ENCODE measurements at places on chromosomes 6 and 20.

DNA sequence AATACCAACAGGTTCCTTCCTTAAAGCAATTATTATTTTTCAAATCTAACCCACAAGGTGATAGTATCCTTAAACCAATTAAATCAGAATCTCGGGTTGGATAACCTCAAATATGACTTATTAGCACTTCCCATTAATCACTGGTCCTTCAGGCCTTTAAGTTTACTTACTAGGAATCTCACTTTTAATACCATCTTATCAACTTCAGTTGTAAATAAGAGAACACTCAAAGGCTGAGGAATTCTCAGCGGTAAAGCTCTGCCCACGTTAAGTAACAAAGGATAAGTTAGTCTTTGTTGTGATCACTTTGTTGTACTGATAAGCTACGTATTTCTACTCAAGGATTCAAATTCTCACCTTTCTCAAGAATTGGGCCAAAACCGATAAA lies 82.0 kb downstream of the OR2B2 start:
- no peak for DNase-seq

DNA sequence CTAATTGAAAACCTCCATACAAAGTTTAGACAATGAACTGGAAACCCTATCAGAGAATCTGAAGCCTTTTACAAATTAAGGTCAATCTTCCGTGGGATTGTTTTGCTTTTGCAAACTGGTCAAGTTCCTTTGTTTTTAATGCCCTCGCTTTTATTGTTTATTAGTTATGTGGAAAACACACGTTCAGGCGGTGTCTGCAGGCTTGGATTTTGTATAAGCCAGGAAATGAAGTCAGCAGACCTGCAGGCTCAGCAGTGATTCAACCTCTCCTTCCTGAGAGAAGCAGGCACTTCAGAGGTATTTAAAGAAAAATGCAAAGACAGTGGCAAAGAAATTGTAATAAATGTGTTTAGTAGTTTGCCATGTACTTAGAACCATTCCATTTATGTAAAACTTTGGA lies 103.4 kb upstream of the PDE10A start:
- DNase-seq: no peak

DNA sequence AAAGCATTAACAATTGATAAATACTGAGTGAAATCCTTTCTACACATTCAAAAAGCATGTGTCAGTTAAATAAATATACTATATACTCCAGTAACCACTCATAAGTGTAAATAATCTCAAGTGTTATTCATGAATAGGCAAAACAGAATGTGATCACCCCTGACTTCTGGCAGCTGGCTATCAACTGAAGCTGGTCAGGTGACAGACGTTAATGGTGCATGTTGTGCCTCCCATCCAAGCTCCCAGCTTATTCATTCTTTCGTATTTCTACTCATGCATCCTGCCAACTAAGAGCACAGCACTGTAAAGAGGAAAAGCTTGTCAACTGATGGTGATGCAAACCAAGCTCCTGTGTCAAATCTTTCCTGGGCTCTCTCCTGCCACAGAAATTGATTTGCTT lies 7.7 kb downstream of the PSMB1 start:
- DNase-seq: no peak

- no peak for DNase-seq
These were observed 3.2 kb upstream of the TREML1 start for GRCh38 chr6:41157323-41157722.

DNA sequence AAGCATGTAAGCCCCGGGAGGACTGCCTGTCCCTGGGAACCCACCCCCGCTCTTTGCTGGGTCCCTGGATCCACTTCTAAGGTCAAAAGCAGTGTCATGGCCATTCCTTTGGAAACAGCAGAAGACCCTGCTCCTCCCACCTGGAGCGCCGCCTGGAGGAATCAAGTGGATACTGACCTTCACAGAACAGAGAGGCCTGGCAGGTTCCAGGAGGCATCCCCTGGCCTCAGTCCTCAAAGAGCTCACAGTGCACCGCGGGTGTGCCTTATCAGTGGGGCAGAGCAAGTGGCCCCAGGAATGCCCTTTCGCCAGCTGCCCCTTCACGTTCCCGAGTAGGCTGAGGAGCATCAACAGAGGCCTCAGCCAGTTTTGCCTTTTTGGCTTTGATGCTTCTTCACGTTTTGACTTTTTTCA lies 11.1 kb upstream of the SLC4A11 start:
- DNase-seq: no peak

DNA sequence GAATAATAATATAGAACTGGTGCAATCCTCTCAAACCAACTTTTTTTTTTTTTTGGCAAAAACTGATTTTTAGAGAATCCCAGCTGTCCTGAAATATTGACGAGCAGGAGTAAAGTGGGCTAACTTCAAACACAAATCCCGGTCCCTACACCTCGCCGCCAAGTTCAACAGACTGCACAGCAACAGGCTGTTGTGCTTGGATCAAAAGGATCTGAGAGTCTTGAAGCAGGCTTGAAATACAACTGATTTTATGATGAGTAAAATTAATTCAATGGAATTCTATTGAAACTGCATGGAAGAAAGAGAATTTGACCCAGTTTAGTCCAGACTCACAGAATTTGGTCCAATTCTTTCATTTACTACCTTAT lies 172.1 kb downstream of the FOXC1 start:
- DNase-seq: no peak

GRCh38 chr6:22008248-22008836 lies 288.5 kb downstream of the PRL start:
- DNase-seq: no peak

GRCh38 chr20:1822564-1823449 lies 72.4 kb upstream of the SIRPA start:
- DNase-seq: no peak

DNA sequence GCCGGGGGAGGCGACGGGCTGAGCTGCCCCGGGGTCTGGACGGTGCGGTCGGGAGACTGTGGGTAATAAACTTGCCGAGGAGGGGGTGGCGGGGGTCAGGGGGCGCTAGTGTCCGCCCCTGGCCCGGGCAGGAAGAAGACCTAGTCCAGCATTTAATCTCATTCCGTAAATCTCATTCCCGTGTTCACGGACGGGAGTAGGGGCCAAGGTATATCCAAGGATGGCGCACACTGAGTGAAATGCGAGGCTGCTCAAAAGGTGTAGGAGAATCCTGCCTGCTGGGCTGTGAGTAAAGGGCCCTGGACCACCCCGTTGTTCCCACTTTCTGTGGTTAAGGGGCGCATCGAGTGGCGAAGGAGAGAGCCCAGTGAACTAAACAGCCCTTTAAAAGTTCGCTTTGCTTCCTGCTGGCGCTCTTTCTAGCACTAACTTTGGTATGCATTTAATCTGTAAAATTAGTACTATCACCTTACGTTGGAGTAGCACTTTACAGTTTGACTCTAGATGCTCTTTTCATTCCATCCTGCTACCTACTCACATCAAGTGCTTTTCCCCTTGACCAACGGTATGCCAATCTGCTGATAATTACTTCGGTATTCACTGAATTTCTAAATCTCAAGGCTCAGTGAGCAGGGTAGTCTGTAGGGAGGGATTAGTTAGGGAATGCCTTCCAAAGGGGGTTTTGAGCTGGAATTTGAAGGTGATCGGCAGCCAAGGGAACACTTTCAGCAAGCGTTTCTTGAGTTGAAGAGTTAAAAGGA lies 730 bp downstream of the PARD6B start:
- DNase-seq: no peak

GRCh38 chr20:46164254-46164653 lies 46.1 kb downstream of the CD40 start:
- DNase-seq: no peak

DNA sequence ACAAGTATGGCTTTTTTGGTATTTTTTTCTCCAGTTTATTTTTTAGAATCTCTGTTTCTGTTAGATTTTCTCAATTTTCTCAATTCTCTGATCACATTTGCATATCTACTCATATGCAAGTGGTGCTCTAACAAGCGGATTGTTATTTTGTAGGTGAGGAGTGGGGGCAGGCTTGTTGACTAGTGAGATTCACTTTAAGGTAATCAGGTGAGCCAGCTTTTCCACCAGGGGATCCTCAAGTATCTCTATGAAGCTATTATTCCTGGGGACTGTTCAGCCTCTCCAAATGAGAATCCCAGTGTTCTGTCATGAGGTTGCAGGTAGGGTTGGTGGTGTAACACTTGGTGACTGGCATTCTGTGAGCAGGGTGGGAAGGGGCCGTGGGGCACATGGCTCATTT lies 274.3 kb upstream of the FERMT1 start:
- DNase-seq: no peak

DNA sequence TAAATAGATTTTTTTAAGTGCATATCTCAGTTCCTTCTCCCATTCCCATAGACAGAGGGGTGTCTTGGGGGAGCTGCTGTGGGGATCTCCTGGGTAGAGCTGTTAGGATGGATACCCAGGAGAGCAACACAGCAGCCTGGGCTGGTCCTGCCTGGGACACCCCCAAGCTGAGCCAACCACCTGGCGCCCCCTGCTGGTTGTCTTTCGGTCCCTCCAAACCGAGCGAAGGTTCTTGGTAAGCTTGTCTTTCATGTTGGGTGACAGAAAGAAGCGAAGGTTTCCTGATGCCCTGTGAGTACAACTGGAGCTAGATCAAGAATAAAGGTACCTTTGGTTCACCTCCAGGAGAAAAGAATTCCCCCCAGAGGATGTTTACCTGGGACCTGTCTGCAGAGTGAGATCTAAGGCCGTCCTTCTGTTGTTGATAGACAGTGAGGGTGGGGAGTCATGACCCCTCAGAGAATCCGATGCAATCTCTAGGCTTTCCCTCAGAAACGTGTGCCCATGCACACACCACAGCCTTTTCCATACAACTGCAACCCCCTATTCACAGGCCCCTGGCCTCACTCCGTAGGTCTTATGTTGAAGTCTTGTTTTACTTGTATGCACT lies 50.8 kb downstream of the SNX9 start:
- DNase-seq: peak; percentile 30

GRCh38 chr6:19525673-19526072 lies 311.5 kb upstream of the ID4 start:
- DNase-seq: no peak

DNA sequence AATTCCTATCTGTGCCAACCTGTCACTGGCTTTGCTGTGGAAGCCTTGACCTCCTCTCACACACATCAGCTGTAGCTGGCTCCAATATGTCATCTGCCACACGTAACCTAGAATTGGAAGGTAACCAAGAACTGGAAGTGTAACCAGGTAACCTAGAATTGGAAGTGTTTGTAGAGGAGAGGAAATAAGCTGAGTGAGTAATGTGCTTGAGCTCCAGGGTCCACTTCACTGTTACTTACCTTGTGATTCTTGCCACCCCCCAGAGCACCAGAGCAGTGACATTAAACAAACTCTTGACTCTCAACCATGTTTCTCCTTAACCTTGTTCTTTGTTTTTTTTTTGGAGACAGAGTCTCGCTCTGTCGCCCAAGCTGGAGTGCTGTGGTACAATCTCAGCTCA lies 350.5 kb downstream of the NRN1 start:
- no peak for DNase-seq

GRCh38 chr6:152642578-152643375 lies 5.6 kb upstream of the SYNE1 start:
- DNase-seq: peak; percentile 23

DNA sequence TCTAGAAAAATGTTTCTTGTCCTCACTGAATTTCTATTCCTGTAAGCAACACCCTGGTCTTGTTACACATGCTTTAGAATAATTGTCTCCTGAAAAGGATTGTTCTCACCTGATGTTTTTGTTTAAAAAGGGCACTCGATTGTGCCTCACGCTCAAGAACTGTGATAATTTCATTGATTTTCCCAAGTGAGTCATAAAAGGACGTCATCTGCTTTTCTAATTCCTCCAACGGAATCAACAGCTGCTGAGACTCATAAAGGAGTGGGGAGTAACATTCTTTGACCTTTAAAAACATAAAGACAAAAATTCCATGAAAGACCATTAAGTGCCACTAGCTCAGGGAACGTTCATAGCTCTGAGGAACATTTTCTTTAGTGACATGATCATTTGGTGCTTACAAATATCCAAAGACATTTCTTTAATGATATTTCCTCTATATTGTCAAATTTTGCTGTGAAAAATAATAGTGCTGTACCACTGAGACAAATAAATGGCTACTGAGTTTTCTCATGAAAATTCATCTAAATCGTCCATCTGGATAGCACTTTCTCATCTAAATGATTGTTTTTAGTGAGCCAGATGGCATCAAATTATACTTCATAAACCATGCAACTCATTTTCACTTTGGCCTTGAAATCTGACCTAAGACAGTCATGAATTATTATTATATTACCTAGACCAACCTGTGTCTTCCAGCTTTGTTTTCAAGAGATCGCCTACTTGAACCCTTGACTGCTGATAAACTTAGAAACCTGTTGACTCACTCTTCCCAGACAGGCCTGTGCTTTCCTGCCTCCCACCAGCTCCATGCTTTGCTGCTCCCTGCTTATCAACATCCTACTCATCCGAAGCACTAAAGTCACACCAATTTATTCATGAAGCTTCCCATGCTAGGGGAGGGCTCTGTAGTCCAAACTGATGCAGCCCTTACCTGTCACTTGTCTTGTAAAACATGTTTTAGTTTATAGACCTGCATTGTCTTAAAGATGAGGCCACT lies 178.2 kb downstream of the SYNE1 start:
- DNase-seq: peak; percentile 8

DNA sequence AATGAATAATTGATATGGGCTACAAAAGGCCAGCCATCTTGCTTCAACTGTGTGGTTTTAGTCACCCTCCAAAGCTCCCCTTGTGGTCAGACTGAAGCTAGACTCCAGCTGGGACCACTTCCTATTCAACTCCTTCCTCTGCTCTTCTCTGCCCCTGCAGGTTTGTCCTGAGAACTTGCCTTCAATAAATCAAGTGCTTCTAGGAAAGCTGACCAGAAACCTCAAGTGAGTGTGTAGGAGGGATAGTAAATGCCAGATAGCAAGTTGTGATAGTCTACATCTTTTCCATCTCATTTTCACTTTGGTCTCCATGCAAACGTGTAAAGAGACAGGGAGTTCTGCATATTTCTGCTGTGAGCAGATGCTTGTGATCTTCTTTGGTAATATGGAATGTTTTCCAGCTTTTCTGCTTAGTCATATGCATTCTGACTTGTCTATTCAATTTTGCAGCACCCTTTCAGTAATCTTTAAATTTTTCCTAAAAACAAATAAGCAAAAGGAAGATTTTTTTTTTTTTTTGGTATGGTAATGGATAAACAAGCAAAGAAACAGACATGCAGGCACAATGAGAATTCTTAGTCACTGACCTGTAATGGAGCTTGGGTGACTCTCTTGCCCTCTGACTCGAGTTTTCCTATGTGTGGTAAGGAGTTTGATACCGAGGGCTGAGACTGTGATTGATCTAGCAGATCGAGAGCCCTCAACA lies 201.3 kb upstream of the BTBD3 start:
- DNase-seq: peak; percentile 76

DNA sequence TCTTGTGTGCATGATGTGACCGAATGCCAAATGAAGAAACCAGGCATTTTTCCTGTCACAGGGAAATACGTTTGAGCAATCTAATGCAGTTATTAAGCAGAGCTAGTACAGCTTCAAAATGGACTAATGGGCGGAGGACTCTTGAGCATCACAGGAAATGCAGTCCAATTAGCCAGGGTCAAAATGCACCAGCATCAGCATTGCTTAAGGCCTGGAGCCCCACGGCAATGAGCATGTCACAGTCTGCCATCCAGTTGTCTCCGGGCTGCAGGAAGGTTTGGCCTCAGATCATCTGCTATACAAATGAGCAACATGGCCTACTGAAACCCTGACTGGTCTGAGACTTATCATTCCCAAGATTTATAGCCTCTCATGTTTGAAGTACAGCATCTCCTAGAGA lies 652.1 kb upstream of the SLC35B3 start:
- no peak for DNase-seq
